ENCODE measurements at places on chromosomes 1 and 21.

DNA sequence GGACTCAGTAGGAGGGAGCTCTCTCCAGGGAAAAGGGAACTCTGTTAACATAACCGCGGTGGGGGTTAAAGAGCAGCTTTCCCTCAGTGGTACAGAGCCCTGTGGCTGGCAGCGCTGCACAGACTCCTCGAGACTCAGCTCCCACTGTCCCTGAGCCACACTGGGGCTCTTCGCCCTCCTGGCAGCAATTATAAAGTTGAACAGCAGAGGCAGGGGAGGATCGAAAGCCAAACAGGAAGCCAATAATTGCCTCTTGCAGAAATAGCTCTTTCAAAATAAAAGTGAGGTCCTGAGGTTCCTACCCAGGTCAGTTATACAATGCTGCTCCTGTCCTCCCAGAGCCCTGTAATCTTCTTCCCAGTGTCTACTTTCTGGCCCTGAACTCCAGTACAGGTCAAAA, 77.0 kb downstream of the FAM78B start:
- DNase-seq, result no peak

- DNase-seq, result no peak
These were observed 41.7 kb upstream of the ARHGAP29 start for GRCh38 chr1:94279038-94279437.

DNA sequence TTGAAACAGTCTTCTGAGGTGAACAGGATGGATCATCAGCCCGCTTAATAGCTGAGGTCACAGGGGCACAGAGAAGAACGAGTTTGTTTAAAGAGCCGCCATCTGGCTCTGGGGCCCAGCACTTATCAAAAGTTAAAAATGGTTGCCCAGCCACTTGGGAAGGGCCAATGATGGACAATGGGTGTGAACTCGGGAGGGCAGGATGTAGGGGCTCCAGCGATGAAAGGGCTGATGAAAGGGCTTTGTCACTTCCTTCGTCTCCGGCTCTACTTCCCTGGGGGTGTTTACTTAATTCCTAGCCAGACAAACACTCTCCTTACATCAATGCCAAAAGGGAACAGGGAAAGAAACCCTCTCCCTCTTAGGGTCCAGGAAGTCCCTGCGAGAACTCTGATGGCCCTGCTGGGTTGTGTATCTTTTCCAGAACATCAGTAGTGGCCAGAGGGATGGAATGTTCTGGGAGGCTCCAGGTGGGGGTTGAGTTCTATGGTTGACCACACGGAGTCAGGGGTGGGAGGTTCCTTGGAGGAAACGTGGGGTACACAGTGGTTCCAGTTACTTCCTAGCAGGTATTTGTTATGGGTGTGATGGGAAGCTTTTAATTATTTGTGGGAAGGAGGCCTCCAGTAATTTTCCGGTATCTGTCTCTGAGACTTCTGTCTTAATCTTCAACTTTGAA, 9.0 kb upstream of the ABCG1 start:
- DNase-seq, result no peak

- no peak for DNase-seq
These were observed 72.2 kb upstream of the LPGAT1 start for GRCh38 chr1:211902624-211903291.
